Activated T-cell treated with anti-CD3 and anti-CD28 coated beads, Interleukin-2, amount 50 U/mL, for 72 hours (primary cell): ENCODE measurements at places on chromosomes 7 and 10.

DNA sequence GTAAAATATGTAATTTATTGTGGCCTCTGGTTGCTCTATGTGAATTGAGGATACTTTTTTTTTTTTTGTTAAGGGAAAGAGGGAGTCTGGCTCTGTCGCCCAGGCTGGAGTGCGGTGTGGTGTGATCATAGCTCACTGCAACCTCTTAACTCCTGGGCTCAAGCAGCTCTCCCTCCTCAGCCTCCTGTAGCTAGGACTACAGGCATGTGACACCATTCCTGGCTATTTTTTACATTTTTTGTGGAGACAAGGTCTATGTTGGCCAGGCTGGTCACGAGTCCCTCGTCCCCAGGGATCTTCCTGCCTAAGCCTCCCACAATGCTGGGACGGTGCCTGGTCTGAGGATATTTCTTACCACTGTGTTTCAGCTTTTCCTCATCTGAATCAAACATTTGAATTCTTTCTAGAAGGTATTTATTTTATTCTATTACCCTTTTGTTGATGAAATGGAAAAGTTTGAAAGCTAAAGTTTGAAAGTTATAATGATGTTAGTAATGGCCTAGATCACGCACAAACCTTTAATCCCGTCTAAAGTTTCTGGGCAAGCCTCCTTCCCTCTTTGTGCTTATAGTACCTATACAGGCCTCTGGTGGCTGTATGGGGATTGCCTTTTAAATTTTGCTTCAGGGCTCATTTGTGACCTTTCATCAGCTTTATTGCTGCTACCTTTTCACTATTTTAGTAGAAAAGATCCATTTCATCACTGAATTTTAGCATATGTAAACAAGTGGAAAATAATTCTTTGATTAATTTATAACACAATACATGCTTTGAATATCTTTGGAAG lies 2.0 kb downstream of the IFRD1 start:
- peak; percentile 1 for DNase-seq

GRCh38 chr7:123401295-123401694 lies 133.1 kb downstream of the IQUB start:
- no peak for DNase-seq

DNA sequence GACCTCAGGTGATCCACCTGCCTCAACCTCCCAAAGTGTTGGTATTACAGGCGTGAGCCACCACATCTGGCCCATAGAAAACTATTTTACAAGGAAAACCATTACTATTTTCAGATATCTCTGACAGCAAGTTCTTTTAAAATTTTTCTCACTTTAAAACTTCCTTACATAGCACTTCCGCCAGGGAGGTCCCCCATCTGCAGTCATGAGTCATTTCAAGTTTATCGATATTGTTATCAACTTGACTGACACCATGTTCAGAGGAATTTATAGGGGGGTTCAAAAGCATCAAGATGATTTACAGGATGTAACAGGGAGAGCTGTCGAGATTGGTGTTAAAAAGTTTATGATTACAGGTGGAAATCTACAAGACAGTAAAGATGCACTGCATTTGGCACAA lies 88.8 kb downstream of the NRBF2 start:
- no peak for DNase-seq

DNA sequence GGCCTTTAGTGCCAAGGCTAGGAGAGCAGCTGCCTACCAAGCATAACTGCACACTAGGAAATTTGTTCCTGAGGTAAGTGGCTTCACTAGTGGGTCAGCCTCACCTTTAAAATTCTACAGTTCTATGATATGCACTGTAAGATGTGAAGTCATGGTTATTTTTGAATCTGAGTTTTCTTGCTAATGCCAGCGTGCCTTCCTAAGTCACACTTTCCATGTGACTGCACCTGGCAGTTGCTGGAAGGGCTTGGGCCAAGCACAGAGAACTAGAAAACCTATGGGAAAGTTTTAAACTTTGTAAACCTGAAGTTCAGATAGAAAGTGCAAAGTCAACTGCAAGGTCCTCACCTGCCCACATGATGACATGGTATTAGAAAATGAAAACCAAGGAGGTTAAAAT lies 42.5 kb downstream of the STEAP1B start:
- no peak for DNase-seq

- no peak for DNase-seq
These were observed 106.2 kb downstream of the RTKN2 start for GRCh38 chr10:62162261-62162981.

GRCh38 chr7:21426286-21427181 lies 1.3 kb upstream of the SP4 start:
- DNase-seq, result no peak

- DNase-seq, result no peak
These were observed 50.1 kb downstream of the NOD1 start for GRCh38 chr7:30428246-30429155.

GRCh38 chr10:86512137-86512536 lies 9.5 kb downstream of the WAPL start:
- DNase-seq, result no peak

DNA sequence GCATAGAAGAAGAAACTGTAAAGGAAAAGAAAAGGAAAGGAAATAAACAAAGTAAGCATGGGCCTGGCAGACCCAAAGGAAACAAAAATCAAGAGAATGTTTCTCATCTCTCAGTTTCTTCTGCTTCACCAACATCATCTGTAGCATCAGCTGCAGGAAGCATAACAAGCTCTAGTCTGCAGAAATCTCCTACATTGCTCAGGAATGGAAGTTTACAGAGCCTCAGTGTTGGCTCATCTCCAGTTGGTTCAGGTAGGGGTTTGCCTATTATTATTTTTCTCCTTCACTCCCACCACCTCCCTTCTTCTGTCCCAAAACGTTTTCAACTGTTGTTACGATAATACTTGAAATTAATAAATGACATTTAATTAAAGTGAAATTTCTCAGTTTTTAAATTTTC lies 139.6 kb downstream of the MLLT10 start:
- DNase-seq, result no peak

DNA sequence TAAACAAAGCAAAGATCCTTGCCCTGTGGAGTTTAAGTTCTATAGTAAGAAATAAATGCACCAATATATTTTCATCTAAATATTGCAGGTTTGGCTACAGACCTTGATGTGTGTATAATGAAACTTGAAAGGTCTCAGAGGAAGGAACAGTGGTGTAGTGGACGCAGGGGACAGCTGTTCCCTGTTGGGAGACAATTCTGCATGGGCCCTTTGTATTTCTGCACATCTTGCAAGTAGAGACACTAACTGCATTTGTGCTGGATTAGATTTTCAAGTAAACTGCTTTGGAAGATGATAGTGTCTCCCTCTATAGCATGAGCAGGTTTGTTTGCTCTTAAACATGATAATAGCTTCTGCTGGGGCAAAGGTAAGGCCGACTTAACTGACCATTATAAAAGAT lies 57.5 kb upstream of the FAM133B start:
- no peak for DNase-seq

GRCh38 chr7:132537456-132538145 lies 38.7 kb downstream of the PLXNA4 start:
- DNase-seq, result no peak

DNA sequence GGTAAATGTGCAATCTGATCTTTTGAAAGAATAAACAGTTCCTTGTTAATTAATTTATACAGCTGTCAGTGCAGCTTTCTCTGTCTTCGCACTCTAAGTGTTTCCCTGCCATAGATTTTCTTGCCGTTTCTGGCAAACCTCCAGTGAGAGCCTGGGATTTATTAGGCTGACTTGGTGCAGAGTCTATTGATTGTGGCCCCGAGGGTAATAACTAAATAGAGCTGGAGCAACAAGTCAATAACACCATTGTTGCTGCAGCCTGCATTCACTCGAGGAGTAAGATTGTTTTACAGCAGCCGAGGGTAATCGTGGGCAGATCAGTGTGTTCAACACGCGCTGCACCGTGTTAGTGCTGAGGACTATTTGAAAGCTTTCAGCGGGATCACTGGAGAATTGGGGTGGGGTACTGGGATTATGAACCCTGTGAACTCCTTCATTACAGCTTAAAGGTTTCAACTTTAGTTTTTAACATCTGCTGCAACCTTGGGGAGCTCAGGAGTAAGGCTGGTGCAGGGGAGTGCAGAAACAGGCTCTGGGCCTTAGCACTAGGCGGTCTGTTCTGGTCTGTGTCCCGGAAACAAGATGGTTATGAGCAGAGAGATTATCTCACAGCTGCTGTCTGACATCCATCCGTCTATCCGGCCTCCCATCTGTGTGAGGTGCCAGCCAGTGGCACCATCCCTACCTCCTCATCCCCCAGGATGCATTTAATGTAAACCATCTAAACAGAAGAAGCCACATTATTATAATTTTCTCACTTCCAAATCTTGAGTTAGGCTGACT lies 174.0 kb upstream of the TCF7L2 start:
- DNase-seq, result no peak

DNA sequence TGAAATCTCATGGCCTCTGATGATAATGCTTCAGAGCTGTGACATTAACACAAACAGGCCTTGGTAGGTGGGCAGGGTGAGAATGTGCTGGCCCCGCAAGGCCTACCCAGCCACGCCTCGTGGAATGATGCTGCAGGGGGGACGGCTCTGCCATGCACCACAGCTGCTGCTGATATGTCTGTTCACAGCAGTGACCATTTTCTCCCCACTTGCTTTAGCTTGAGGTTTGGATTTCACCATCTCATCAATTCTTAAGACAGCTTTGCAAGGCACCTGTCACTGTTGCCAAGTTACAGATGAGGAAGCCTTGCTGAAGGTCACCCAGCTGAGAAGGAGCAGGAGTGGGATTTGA lies 128.3 kb downstream of the PTPN20 start:
- DNase-seq, result no peak

- no peak for DNase-seq
These were observed 32.0 kb downstream of the NPVF start for GRCh38 chr7:25196132-25196896.
